ENCODE measurements at places on chromosomes 4 and X.

GRCh38 chrX:12903646-12904045, 2.8 kb upstream of the TLR8 start:
- no peak for DNase-seq

GRCh38 chr4:138952411-138952810, 63.2 kb upstream of the NOCT start:
- no peak for DNase-seq

GRCh38 chrX:111615227-111615626, 65.7 kb upstream of the ALG13 start:
- DNase-seq = no peak

- DNase-seq = no peak
Measured at GRCh38 chrX:11135564-11136185, 24.5 kb downstream of the HCCS start.

Measured in NCI-H748 treated with DMSO at 0.1 percent for 48 hours (cell line).